ENCODE measurements at places on chromosomes 11 and 22. TPM values are rescaled to one million over a fixed set of nuclear protein-coding genes. Genes with fewer than 3 reads are reported as not detected.

FAT3 gene
- total RNA-seq: 1.7 TPM

EML3 gene
- total RNA-seq: 61.7 TPM

ZNF280B gene
- 0.45 TPM for total RNA-seq

SOX6 gene
- 1.8 TPM for total RNA-seq

MS4A3 gene
- total RNA-seq: not detected

OR4S2 gene
- total RNA-seq: not detected

SAA2 gene
- not detected for total RNA-seq
